ENCODE measurements at places on chromosomes 4 and X.

GRCh38 chrX:6029014-6029413 lies 199.7 kb downstream of the NLGN4X start:
- no peak for DNase-seq

- no peak for DNase-seq
These were observed 348.1 kb downstream of the ARHGAP10 start for GRCh38 chr4:148079961-148080360.

DNA sequence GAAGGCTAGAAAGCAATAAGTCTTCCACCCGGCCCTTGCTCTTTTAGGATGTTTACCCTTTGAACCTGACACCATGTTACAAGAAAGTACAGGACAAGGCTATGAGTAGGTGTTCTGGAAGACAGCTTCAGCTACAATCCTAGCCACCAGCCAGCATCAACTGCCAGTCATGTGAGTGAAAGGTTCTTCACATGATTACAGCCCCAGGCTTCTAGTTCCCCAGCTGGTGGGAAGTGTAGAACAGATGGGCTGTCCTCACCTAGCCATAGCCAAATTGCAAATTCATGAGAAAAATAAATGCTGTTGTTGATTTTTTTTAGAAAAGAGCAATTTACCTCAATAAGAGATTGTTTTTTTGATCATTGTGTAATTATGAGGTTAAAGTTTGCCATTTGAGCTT lies 60.8 kb downstream of the GRXCR1 start:
- no peak for DNase-seq

- DNase-seq = no peak
These were observed 129.5 kb downstream of the KCTD8 start for GRCh38 chr4:44319129-44319528.

DNA sequence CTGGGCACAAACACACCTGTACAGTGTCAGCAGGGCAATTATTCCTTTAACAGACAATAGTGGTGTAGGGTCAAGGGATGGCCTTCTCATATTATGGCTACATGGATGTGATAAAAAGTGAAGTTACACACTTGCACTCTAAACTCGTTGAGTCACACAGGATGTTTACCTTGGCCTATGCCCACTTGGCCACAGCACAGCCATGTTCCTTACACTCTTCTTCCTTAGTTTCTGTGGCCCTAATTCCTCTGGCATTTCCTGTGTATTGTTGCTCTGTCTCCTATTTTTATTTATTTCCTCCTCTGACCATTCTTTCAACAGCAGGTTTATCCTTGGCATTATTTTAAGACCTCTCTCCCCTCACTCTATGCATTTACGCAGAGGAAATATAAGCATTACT lies 86.8 kb upstream of the NPFFR2 start:
- no peak for DNase-seq

DNA sequence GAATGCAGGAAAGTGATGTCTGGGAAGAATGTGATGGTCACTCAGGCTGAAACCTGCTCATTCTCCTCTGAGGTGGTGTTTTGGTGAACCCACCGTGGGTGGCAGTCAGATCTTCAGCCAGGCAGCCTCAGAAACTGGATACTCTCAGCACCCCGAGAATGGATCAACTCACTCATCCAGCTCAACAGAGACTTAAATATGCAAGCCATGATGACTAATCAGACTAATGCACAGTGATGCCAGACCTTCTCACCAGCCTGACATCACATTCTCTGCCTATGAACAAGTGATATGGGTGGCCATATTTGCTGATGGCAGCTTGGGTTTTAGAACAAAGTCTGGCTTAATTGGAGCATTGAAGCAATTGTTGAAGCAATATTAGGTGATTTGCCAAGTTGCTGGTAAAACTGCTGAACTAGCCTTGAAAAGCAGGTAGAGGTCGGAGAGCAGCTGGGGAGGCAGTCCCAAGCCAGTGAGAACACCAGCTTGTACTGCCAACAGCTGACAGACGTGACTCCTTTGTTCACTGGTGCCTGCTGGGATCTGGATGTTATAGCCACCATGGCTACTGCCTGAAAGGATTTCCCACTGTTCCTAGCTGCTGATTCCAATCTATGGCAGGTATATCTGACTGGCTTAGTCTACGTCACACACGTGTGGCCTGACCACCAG lies 608.1 kb downstream of the MID1IP1 start:
- DNase-seq = no peak

All from NCI-H1092 (cell line).